ENCODE measurements at places on chromosomes 7 and 10.

- no peak for DNase-seq
These were observed 119.1 kb downstream of the TFEC start for GRCh38 chr7:115911465-115911864.

- DNase-seq: no peak
These were observed 95.0 kb downstream of the CALD1 start for GRCh38 chr7:134874407-134874806.

GRCh38 chr7:36301914-36302771 lies 87.5 kb upstream of the ANLN start:
- DNase-seq: no peak

DNA sequence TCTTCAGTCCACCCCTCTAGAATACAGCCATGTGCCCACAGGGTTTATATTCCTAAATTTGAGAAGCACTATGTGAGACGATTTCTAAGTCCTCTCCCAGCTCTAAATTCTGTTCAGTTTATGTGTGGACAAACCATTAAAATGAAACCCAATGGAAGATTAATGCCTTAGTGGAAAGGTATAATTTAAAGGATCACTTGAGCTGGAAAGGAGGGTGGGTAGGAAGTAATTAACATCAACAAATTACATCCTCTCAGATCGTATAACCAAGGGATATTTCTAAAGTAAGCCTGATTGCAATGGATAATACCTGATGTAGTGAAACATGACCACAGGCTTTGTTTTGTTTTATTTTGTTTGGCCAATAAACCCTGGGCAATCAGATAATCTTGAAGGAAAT lies 511.0 kb upstream of the COBL start:
- no peak for DNase-seq

GRCh38 chr7:40471891-40472290 lies 337.1 kb downstream of the SUGCT start:
- no peak for DNase-seq

GRCh38 chr7:33742521-33742920 lies 162.8 kb upstream of the BMPER start:
- DNase-seq: no peak

GRCh38 chr10:21687266-21688008 lies 153.4 kb downstream of the MLLT10 start:
- DNase-seq: no peak

DNA sequence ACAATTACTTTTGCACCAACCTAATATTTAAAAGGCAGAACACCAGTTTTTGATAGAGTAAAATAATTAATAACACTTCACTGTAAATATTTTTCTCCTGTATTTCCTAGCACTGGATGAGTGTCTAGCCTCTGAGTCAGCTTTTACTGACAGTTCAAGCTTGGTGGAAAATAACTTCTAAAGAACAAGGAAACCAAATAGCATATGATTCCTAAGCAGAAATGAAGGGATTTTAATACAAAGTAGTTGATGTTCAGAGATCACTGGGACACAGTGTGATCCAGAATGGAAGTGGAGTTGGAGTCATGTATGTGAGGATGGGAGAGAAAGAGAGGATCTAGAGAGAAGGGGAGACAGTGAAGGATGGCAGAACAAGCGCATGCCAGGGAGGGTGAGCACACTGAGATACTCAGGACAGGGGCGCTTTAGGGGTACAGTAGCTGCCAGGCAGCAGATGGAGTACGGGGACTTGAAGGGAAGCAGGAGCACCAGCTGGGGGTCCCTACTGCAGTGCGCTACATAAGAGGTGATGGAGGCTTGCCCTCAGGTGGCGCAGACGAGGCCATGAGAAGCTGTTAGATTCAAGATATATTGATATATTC lies 117.9 kb upstream of the KLF6 start:
- no peak for DNase-seq

- no peak for DNase-seq
These were observed 201.6 kb downstream of the TAX1BP1 start for GRCh38 chr7:27941522-27941921.

- DNase-seq: no peak
These were observed 860 bp downstream of the EXOC6 start for GRCh38 chr10:92849234-92849525.

DNA sequence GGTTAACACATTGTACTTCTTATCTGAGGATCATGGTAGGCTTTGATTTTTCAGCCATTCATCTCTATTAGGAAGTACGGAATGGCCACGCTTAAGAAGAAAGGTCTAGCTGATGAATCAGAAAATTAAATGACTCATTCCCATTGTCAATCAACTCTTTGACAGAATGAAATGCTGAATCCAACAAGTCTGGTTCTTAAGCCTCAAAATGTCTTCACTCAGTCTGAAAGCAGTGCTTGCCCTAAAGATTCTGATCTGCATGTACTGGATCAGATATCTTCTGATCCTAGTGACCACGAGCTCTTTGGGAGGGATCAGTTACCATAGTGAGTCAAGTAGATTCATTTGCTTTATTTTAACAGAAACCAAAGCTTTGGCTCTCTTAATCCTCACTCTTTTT lies 5.7 kb upstream of the CELF2 start:
- DNase-seq: no peak

- DNase-seq: no peak
These were observed 25.0 kb downstream of the CLEC2L start for GRCh38 chr7:139548302-139549028.

- no peak for DNase-seq
These were observed 151.4 kb downstream of the PTPN20 start for GRCh38 chr10:47062441-47063200.

DNA sequence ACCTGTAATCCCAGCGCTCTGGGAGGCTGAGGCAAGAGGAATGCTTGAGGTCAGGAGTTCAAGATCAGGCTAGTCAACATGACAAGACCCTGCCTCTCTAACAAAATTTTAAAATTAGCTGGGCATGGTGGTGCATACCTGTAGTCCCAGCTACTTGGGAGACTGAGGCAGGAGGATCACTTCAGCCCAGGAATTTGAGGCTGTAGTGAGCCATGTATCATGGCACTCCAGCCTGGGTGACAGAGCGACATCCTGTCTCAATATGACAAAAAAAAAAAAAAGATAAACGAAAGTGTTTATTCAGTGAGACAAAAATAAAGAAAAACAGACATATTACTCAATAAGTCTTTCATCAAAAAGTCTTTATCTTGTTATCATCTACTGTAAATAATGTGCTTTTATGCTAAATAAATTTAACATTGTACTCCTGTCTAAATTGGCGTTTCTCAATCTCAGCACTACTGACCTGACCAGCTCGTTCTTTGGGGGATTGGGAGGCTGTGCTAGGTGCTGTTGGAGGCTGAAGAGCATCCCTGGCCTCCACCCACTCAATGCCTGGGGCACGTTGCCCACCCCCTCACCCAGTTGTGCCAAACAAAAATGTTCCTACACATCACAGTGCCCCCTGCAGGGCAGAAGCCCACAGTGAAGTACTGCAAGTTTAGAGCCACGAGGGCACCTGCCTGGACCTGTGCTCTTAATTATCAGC lies 57.7 kb downstream of the NCAPG2 start:
- DNase-seq: no peak

DNA sequence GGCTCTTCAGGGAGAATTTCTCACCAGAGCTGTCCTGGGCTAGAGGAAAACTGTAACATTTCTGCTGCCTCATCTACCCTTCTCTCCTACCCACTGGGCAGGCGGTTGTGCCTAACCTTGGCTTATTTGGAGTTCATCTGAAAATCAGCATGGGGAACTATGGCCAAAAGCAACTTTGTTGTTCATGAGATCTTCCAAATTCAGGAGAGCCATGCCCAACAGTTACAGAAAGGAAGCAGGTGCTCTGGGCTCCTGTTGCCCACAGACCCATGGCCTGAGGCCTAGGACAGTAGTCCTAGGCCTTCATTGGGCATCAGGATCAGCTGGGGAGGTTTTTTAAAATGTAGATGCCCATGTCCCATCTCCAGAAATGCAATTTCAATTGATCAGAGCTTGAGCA lies 85.2 kb downstream of the GRID1 start:
- DNase-seq: no peak

DNA sequence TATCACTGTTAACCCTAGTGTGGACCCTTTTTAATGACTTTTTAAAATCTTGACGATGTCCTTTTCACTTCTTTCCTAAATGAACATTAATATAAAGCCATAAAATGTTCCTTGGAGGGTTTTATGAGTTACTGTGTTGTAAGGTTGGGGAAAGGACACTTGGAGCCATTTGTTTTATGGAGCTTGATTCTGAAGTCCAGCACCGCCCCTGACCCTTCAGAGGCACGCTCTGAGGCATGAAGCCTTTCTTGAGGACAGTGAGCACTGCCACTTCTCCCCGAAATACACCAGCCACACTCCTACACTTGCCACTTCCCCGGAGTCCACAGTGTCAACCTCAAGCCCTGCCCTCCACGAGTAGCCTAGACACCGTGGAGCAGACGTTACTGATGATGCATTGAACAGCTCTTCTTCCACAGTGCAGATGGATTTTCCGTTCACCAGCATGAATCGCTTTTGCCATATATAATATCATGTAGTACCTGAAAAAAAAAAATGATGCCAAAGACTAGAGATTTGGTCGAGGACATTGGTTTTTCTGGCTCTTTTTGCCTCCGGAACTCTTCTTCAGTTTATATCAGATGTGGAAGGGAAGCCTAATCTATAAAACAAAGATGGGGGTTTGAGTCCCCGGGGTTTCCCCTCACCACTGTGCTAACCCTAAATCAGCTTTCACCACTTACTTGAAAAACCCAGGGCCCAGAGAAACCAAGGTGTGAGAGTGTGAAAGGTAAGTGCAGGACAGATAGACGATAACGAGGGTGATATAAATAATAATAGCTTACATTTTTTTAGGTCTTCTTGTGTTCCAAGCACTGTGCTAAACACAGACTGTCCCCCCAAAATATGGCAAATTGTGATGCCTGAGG lies 652.6 kb upstream of the GALNT17 start:
- DNase-seq: no peak

GRCh38 chr10:7117177-7117799 lies 293.5 kb downstream of the SFMBT2 start:
- no peak for DNase-seq

GRCh38 chr7:132771301-132771730 lies 195.0 kb upstream of the PLXNA4 start:
- DNase-seq: peak; percentile 29

GRCh38 chr10:69807122-69807521 lies 5.4 kb downstream of the COL13A1 start:
- DNase-seq: no peak

- DNase-seq: no peak
These were observed 227.8 kb downstream of the CELF2 start for GRCh38 chr10:11245510-11245909.

- DNase-seq: no peak
These were observed 1.1 kb downstream of the ZNF511 start for GRCh38 chr10:133309720-133310398.

DNA sequence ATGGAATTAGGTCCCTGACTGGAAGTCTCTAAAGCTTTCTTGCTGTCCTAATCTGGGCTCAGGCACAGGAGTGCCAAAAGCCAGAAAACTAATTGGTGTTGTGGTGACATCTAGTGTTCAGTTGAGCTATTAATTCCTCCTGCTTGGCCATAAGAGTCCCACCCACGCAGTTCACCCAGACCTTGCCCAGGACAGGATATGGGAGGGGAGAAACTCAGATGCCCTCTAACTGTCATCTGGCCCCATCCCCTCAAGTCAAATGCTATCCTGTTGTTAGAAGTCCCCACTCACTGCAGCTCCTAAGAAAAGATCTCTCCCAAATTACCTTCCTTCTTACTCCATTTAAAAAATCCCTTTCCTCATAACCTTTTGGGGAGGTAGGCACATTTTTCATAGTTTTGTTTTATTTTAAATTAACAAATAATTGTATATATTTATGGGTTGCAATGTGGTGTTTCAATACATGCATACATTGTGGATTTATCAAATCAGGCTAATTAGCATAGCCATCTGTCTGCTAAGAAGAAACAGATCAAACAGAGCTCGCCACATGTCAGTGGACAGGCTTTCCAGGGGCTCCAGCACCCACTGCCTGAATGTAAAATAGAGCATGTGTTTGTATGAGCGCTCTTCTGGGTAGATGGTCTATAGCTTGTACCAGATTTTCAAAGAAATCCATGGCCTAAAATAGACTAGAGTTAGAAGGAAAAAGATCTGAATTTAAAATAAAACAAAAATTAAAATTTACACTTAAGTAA lies 84.0 kb downstream of the GSAP start:
- DNase-seq: peak; percentile 32

- peak; percentile 71 for DNase-seq
These were observed 16.5 kb downstream of the AP5Z1 start for GRCh38 chr7:4791738-4792536.

DNA sequence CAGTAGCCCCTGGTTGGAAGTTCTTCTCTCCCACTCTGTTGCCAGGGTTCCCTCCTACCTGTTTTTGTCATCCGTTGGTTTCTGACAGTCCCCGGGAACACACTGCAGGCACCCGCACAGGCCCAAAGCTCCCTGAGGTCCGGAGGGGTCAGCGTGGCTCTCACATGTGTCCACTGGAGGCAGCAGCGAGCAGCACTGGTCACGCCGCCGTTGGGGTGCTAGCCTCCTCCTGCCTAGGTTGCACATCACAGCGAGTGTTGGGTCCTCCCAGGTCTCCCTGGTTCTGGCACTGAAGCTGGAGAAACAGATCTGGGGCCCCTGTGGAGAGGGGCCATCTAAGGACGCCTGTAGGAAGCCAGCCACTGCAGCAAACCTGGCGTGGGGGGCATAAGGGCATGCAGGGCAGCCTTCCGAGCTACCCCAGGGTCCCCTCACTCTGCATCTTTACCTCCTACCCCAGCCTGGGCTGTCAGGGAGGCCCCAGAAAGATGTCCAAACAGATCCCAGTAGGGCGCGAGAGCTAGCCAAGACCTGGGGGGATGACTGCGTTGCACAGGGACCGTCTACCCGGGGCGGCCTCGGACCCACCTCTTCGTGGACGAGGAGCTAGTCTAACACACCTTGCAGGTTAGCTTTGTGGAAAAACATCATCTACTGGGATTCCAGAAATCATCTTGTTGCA lies 28.9 kb downstream of the LRRC27 start:
- no peak for DNase-seq

GRCh38 chr7:134029-134428 lies 58.3 kb upstream of the FAM20C start:
- no peak for DNase-seq

DNA sequence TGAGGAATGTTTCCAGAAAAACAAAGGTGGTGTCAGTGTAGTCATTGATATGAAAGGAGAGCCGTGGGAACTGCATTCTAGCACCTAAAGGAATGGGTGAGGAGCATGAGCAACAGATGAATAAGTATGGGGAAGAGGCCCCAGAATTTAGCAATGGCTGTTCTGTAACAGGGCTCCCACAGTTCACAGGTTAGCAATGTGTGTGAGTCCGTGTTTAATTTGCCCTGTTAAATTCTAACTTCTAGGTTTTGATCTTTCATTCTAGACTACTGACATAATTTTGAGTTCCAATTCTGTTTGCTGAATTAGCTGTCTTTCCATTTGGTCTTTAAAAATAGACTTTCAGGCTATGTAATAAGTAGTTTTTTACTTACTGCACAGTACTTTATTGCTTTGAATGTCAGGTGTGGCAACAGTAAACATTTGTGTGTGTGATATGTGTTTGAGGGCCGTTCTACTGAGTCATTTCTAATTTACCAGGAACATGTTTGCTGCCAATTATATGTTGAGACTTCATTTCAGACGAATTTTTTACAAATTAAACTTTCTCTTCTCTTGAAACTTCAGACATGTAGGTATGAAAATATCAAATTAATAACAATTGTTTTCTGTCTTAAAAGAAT lies 8.8 kb downstream of the STK17A start:
- no peak for DNase-seq

GRCh38 chr10:31782701-31783100 lies 145.9 kb downstream of the ARHGAP12 start:
- DNase-seq: no peak
